ENCODE measurements at places on chromosomes 12 and 14.

- DNase-seq = no peak
Measured at GRCh38 chr12:2633176-2633824, 161.5 kb upstream of the FKBP4 start.

- no peak for DNase-seq
Measured at GRCh38 chr14:71524320-71524982, 407.8 kb upstream of the RGS6 start.

DNA sequence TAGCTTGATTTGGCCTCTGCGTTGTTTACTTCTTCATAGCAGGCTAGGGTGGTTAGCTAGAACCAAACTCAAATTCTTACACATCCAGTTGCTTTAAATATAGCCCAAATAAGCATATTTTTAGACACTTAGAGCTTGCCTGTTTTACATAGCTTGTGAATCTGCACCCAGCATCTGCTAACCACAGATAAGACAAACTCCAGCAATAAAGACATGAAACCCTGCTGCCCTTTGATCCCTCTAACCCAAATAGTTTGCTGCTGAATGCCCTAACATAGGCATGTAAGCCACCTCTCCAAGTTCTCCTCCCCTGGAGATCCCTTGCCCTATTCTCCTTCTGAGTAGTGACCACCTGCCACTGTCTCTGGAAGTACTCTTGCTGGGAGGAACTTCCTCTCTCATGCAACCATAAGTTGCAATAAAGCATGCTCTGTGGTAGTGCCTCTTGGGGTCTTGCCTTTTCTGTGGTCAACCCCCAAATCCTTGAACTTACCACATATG is 185.6 kb downstream of the TMEM117 start:
- no peak for DNase-seq

DNA sequence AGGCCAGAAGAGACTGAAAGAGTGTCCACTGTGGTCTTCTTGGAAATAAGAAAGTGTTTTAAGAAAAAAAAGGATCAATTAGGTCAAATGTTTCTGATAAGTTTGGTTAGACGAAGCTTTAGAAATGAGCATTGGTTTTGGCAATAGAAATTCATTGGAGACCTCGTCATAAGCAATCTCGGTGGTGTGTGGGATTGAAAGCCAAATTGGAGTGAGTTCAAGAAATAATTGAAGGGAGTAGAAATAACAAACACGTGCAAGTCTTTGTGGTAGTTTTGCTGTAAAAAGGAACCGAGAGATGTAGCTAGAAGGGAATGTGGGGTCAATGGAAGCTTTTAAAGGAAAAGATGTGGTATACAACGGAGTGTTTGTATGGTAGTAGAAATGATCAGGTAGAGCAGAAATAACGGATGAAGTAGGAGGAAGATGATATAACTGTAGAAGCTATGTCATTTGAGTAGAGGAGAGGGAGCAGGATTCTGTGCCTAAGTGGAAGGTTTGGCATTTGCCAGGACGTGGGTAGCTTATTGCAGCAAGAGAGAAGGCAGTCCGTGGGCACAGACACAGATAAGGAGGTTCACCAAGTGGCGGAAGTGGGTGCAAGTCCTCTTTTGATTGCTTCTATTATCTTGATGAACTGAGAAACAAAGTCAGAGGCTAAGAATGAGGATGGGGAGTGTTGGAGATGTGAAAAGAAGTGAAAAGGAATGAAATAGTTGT is 146.2 kb downstream of the DACT1 start:
- no peak for DNase-seq

DNA sequence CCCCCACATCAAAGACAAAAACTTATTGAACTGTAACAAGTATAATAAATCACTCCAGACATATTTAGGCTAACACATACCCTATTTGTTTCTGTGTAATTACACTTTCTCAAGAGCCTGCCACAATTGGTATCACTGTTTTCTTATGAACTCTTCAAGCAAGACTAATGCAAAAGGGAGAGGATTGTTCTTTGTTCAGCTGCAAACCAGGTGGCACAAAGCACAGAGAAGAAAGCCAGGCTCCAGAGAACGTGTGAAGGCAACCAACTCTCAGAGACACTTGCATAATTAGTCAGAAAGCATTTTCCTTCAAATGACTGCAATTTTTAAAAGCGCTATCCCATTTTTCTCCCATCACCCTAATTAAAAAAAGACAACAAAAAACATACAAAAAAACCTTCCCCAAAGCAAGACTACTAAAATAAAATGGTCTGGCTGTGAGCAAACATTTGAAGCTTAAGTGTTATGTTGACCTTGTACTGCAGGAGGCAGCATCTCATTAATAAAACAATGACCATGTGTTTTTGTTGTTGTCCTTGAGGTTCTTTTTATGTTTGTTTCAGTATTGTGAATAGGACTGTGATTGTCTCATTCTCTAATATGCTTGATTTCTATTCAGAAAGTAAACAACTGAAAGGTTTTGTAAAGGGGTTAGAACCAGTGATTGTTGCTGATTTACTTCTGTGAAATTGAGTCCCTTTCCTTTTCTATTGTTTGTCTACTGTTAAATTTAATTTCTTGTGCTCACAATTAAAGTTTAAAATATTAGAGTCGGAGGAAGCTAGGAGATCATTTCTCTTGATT is 452.7 kb upstream of the PDE3A start:
- DNase-seq = peak; percentile 39

DNA sequence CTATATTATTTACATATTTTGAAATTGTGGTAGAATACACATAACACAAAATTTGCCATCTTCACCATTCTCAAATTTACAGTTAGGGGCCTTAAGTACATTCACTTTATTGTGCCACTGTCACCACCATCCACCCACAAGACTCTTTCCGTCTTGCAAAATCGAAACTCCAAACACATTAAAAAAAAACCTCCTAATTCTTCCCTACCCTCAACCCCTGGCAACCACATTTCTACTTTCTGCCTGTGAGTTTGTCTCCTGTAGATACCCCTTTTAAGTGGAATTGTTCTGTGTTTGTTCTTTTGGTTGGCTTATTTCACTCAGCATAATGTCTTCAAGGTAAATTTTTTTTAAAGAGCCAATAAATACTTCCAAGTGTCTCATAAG is 31.6 kb upstream of the AMIGO2 start:
- no peak for DNase-seq

GRCh38 chr12:132163041-132163910 is 19.0 kb downstream of the NOC4L start:
- no peak for DNase-seq

Measured in stromal cell of bone marrow (primary cell).